ENCODE measurements at places on chromosomes 1 and 21.

DNA sequence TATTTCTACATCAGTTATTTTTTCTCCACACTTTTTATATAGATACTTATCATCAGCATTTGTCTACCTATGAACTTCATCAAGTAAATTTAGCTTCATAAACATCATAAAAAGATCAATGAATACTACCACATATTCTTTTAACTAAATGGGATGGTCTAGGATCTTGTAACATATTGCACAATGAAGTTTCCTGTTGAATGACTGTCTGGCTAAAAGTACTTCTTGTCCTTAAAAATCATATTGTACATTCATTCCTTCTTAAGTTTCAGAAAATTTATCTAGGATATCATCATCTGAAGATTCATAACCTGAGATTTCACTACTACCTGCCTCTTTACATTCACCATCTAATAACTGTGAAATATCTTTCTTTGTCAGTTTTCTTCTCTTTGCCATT, 69.0 kb downstream of the MAGI3 start:
- no peak for DNase-seq

DNA sequence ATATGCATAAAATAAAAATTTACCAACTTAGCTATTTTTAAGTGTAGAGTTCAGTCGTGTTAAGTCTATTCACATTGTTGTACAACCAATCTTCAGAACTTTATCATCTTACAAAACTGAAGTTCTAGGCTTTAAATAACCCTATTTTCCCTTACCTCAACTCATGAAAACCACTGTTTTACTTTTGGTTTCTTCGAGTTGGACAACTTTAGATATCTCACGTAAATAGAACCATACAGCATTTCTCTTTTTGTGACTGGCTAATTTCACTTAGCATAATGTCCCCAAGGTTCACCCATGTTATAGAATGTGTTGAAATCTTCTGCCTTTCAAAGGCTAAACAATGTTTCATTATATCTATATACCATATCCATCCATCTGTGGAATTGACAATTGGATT, 819.0 kb upstream of the ADGRL4 start:
- no peak for DNase-seq

DNA sequence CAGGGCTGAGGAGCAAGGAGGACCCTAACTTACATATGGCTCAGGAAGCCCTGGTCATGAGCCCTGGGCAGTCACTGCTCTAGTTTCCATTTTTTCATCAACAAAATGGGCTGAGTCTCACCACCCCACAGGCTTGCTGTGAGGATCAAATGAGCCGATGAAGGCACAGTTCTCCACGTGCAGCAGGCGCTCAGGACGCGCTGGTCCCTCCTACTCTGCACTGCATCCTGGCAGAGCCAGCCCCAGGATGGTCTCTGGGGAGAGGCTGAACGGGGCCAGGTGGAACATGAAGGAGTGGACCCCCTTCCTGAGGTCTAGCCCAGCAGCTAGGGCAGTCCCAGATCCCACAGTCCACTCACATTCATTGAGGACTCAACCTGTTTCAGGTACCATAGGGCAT, 349.3 kb downstream of the PTPRU start:
- DNase-seq = no peak

DNA sequence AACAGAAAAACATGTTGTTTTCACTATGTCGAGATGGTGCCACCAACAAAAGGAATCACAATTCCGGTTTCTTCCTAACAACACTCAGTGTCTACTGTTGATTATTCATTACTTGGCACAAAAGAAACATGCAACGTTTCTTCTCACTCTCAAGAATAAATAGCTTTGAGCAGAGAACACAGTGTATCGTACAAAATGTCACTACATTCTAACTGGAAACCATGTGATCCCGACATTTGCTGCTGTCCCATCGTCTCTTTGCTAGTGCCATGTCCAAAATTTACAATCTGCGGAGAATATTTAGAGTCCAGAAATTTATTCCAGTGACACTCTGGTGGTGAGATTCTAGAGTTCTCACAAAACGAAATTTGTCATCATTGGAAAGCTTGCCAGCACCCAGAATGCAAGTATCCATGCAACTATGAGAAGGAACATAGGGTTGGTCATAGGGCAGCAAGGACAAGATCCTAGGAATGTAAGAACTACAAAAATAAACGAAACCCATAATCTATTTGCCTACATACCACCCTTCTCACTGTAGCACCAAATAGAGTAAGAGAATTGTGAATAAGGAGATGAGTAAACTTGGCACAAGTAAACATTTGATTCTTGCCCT, 505.1 kb downstream of the LTN1 start:
- no peak for DNase-seq

DNA sequence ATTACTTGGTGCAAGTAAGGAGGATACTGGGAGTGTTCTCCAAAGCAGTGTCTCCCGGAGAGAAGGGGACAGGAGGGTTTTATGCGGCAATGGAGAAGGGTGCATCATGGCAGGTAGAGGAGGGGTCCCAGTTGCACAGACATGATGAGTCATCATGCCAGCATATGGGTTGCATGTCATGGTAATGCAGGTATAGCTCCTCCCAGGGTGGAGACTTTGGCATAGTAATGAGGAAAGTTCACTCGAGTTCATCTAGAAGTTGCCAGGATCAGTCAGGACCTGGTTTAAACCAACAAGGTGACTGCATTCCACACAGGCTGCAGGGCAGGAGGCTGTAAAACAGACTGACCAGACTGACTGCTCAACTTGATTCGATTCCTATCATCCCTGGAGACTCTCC, 355.7 kb upstream of the DUSP10 start:
- no peak for DNase-seq

DNA sequence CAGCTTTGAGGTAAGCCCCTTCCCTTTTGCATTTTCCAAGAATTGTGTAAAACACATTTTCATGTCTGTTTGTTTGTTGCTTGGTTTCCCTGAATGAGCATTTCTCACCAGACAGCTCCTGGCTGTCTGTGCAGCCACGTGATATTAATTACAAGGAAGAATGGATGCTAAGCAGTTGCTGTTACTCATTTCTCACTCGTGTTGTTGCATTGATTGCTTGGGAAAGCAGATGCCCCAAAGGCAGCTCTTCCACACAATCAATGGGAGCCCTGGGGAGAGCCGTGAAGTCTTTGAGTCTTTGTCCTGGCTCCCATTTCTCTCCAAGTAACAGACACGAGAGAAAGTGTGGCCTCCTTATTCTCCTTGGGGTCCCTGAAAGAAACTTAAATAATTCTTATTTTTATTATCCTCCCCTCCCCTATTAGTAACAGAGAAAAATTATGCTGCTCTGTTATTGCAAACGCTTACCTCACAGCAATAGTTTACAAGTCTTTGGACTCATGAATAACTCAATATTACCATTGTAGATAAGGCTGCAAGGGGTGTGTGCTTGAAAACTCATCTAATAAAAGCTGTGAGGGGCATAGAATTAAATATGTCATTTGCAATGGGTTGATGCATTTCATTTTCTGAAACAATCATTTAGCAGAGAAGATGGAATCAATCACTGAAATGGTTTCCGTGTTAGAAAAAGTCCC, 127.7 kb upstream of the CAMK1G start:
- no peak for DNase-seq

- DNase-seq = no peak
Observed at GRCh38 chr1:210378736-210379135, 50.0 kb downstream of the HHAT start.

DNA sequence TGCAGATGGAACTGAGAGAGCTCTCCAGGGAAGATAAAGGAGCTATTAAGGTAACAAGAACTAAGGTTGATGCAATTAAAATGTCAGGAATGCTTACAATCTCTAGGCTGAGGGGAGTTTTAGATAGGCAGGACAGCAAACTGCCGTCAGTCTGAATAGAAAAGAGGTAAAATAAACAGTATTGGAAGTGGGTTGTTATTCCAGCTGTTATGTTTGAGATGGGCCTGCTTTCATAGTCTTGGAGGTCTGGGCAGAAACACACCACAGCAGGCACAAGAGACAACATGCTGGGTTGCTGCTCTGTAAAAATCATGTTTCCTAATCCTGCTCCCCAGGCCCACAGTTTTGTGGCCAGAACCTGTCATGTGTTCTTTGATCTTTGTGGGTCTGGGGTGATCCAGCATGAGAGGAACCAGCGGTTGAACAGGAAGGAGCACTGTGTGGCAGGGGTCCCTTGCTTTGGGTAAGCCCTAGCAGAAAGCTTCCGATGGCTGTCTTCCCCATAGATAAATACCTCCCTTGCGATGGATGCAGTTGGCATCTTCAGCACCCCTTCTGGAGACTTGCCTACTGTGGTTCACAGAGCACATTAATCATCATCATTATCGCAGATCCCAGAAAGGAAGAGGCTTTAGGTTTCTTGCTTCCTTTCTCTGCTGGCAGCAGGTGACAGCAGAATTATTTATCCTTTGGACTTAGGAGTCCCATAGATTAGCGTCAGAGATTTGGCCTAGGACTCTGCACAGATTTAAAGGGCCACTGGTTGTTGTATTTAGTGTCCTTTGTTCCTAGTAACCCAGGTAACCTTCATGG, 97.1 kb downstream of the AK5 start:
- DNase-seq = no peak

DNA sequence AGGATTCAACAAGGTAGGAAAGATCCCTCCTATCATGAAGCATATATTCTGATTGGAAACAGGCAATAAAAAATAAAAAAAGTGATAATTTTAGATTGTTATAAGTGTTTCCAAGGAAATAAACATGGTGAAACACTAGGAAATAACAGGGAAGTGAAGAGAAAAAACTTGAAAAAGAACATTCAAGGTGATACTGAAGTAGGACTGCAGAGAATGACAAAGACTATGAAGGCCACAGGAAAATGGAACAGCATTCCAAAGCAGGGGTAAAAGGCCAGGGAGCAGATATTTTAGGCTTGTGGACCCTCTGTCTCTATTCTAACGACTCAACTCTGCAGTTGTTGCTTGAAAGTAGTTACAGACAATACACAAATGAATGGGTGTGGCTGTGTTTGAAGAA, 7.9 kb downstream of the ANKRD45 start:
- DNase-seq = no peak

- DNase-seq = no peak
Observed at GRCh38 chr1:93525431-93525830, 77.5 kb downstream of the FNBP1L start.

DNA sequence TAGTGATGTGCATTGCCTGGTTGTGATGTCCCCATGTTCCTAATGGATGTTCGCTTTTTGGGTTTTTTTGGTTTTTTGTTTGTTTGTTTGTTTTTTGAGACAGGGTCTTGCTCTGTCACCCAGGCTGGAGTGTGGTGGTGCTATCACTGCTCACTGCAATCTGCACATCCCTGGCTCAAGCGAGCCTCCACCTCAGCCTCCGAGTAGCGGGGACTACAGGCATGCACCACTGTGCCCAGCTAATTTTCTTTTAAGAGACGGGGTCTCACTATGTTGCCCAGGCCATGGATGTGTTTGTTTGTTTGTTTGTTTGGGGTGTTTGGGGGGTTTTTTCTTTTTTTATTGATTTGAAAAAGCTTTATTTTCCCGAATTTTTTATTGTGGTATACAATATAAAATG, 2.1 kb downstream of the COL6A2 start:
- DNase-seq = no peak

GRCh38 chr21:39012326-39013230, 170.7 kb downstream of the PSMG1 start:
- no peak for DNase-seq

GRCh38 chr1:168626326-168626725, 49.9 kb downstream of the XCL1 start:
- no peak for DNase-seq
